Left ventricle myocardium inferior (tissue), 1 donor: ENCODE measurements at places on chromosomes 12 and 14. TPM values are rescaled to one million over a fixed set of nuclear protein-coding genes. Genes with fewer than 3 reads are reported as not detected.
A peak's percentile ranks its signal among the peaks of the same experiment; 100 is the strongest.

Gene SLC38A4
- total RNA-seq: 0.27 TPM

Gene ESRRB
- total RNA-seq: 16.9 TPM

Gene TMCC3
- total RNA-seq: 1.7 TPM

GRCh38 chr14:49972823-49973222, 79.9 kb downstream of the ARF6 start:
- DNase-seq: no peak

- no peak for DNase-seq
These were observed 173.3 kb downstream of the CCDC59 start for GRCh38 chr12:82184844-82185243.

DNA sequence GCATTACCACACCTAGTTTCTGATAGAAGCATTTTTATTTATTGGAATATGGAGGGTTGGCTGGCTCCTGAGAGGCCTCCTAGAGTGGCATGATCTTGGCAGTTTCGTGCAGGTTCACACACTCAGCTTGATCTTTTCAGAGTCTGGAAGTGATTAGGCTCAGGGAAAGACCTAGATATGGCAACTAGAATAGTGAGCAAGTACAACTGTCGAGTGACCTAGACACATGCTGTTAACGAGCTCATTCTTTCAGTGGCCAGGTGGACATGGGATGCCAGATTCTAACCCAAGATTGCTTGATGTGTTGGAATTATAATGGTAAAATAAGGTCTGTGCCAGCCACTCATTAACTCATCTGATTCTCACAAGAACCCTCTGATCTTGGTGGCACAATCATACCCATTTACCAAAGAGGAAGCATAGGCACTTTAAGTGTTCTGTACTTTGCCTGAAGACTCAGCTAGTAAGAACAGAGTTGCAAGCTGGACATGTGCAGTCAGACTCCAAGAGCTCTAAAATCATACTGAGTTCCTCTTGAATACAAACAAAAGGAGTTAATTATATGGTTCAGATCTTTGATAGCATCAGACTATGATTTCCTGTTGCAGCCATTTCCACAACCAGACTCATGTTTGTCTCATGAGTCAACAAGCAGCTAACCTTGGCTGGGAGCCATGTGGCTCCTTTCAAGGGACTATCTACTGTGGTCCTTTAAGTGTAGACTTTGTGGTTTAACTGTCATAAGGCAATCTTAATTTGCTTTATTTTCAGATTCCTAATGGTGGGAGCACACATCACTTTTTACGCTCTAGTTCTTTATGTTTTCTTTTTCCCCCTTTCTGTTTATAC, 144.2 kb downstream of the PLEKHA5 start:
- peak; percentile 67 for DNase-seq

DNA sequence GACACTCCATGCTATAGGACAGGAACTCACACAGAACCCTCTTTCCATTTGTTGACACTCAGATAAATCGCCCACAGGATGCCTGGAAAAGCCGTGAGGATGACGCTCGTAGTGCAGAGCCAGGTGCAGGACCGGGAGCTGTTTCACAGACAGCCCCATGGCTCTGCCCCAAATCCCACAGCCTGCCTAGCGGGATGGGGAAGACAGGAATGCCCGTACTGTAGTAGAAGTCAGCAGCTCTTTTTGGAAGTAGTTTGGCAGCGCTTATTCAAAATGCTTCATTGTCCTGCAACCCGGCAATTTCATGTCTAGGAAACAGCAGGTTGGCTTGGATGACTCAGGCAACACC, 41.6 kb downstream of the JAG2 start:
- DNase-seq: no peak
